ENCODE measurements at places on chromosomes 4 and X. TPM values are rescaled to one million over a fixed set of nuclear protein-coding genes. Genes with fewer than 3 reads are reported as not detected.

IL3RA gene
- 15.5 TPM for total RNA-seq

MAGEA11 gene
- total RNA-seq, result under 0.01 TPM

CCKAR gene
- total RNA-seq, result not detected

DNA sequence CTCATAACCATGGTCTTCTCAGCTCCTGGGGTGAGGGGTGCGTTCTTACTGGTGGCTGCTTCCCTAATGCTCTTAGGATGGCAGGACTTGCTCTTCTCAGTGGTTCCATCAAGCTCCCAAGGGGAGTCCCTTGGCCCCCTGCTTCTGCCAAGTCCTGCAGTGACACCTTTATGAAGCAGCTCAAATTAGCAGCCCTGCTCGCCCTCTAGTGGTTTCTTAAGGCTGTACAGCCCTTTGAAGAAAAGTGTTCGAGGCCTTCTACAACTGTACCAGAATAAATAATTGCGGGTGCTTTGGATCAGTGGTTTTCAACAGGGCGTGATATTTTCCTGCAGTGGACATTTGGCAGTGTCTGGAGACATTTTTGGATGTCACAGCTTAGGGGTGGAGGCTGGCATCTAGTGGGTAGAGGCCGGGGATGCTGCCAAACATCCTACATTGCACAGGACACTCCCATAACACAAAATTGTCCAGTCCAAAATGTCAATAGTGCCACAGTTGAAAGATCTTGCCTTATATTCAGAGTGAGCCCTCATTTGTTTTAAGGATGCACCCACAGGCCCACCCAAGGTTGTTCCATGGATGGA lies 204.7 kb upstream of the S100G start:
- peak; percentile 35 for DNase-seq

DNA sequence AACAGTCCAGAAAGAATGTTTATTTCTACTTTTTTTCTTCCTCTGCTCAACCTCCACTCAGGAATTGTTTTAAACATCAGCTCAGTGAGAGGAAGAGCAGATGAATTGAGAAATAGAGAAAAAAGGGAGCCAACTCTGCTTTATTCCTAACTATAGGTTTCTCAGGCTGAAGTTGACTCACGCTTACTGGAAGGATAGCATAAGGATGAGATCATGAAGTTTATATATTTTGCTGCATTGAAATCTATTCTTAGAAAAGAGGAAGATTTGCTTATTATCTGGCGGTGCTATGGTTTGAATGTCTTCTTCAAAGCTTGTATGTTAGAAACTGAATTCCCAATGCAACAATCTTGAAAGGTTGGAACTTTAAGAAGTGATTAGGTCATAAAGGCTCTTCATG lies 1673.4 kb upstream of the PCDH7 start:
- no peak for DNase-seq

DNA sequence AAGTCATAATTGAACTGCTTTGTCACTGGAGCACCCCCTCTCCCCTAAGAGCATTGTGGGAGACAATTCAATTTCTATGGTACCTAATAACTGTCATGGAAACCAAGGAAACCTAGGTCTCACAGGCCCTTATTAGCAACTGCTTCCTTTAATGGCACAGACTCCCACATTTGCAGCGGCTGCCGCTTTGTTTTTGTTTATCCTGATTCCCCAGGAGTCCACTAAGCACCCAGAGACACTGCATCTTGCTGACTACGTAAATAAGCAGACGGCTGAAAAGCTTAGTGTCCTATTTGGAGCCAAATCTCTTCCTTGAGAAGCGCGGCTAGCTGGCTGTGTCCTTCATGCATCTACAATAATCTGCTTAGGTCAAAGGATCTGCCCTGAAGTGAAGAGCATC lies 494.4 kb downstream of the TMA16 start:
- no peak for DNase-seq

DNA sequence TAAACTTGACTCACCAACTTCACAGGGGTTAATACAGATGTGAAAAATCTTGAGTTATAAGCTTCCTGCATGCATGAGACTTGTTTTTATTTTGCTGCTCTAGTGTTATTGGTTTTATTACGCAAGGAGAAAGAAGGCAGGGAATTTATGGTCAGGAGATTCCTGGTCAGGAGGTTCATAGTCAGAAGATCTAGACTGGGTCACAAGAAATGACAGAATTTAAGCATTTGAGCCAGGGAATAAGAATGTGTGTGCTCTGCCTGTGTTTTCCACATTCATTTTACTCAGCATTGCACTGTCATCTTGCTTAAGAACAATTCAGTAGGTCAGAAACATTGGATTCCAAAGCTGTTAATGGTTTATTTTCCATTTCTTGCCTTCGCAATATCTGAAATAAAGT lies 2522.1 kb downstream of the ARAP2 start:
- DNase-seq, result no peak

- peak; percentile 27 for DNase-seq
Measured at GRCh38 chrX:40471965-40472648, 108.7 kb upstream of the ATP6AP2 start.

DNA sequence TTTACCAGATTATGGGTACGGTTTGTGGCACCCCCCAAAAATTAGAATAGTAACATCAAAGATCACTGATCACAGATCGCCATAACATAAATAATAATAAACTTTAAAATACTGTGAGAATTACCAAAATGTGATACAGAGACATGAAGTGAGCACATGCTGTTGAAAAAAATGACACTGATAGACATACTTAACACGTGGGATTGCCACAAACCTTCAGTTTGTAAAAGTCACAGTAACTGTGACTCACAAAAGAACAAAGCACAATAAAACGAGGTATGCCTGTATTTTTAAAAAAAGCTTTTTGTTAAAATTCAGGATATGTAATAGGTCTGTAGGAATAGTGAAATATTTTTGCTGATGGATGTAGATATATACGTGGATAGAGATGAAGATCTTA lies 93.4 kb downstream of the TET2 start:
- DNase-seq, result no peak

DNA sequence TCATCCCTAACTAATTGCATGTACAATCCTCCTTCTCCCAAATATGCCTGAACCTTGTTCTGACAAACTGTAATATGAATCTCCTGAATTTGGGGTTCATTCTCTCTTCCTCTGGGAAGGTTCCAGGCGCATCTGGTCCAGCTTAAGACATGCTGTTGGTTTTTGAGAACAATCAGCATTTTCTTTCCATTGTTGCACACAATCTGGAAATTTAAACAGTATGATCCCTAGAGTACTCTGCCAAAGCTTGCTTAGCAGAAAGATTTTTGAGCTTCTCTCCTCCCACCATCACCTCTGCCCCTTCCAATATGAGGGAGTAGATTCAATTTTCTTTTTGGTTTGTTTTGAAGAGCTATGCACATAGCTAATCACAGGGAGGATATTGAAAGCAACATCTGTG lies 50.1 kb downstream of the SRPX start:
- no peak for DNase-seq

- DNase-seq, result no peak
Measured at GRCh38 chr4:165540206-165540830, 161.5 kb downstream of the CPE start.

DNA sequence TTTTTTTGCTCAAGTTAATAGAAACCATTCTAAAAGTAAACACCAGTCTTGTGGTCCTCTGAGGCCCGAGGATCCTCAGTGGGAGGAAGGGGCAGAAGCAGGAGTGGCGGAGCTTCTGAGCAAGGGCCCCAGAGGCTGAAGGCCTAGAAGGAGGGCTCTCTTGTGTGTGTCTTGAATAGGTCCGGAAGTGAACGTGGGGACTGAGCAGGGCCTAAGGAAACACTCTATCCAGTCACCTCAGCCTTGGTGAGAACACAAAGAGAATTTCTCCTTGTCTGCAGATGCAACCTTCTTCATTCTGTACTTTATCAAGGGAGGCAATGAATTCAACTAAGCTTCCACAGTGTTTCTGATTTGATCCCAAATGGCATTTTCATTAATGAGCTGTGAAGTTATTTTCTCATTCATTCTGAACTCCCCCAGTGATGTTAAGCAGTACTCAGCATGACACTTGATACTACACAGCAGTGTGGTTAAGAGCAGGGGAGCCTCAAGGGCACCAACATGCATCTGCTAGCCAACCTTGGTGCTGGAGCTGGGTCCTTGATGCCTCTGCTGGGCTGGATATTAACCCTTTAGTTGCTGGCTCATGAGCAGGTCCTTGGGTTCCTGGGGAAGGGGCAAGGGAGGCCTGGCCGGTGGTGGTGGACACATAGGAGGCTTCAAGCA lies 64.7 kb downstream of the RBM47 start:
- DNase-seq, result no peak

GRCh38 chr4:1511441-1512041 lies 105.3 kb upstream of the NKX1-1 start:
- DNase-seq, result peak; percentile 58

DNA sequence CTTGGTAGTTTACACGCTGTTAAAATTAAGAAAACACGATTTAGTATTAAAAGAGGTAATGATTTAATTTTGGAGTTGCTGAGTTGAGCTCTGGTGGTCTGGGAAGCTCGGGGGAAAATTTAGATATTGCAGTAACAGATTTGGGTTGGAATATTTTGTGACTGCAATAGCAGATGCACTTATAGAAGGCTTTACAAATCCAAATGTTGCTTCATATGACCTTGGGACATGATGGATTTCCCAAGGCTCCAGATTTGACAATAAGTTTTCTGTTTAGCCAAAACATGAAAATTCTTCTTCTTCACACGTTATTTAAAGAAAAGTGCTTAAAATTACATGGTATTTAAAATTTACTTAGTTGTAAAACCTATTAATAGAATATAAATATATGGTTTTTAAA lies 302.0 kb downstream of the SPRY1 start:
- no peak for DNase-seq

- DNase-seq, result no peak
Measured at GRCh38 chrX:155995321-155995875, 2.1 kb upstream of the IL9R start.

Data from lung microvascular endothelial cell (primary cell).